ENCODE measurements at places on chromosomes 7 and 10.

GRCh38 chr10:88361494-88361893 lies 221.6 kb downstream of the RNLS start:
- DNase-seq = no peak

DNA sequence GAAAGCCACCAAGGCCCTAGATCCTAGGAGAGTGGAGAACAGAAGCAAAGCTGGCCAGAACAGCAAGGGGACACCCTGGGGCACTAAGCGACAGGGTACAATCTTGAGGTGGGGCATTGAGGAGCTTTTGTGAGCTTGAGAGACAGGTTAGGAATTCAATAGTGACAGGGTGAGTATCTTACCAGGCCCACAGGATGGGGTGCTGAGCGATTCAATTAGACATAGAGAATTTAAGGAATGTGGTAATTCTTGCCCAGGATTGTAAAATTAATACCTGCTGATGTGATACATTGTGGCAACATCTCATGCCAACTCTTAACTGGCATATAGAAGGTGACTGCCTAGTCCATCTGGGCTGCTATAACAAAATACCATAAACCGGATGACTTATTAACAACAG lies 14.0 kb downstream of the RBP3 start:
- no peak for DNase-seq

- peak; percentile 65 for DNase-seq
These were observed 63.5 kb downstream of the LGI1 start for GRCh38 chr10:93821051-93821772.

GRCh38 chr7:44757311-44757710 lies 8.7 kb downstream of the ZMIZ2 start:
- no peak for DNase-seq

DNA sequence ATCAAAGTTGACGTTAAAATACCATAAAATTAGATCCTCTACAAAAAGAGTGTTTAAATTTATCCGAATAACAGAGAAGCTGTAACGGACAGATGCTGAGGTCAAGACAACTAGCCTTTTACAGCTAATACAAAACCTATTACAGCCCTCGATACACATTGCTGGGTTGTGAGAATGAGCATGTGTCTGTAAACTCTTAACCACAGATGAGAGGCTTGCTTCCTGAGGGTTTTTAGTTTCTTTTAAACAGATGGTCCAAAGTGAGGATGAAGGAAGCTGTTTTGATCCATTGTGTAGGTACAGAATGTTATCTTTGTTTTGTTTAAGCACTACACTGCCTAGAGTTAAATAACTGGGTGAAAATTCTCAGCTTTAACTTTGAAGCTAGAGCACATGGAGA lies 578.2 kb downstream of the PARD3 start:
- no peak for DNase-seq

- no peak for DNase-seq
These were observed 6.7 kb upstream of the CYREN start for GRCh38 chr7:135177028-135177696.

DNA sequence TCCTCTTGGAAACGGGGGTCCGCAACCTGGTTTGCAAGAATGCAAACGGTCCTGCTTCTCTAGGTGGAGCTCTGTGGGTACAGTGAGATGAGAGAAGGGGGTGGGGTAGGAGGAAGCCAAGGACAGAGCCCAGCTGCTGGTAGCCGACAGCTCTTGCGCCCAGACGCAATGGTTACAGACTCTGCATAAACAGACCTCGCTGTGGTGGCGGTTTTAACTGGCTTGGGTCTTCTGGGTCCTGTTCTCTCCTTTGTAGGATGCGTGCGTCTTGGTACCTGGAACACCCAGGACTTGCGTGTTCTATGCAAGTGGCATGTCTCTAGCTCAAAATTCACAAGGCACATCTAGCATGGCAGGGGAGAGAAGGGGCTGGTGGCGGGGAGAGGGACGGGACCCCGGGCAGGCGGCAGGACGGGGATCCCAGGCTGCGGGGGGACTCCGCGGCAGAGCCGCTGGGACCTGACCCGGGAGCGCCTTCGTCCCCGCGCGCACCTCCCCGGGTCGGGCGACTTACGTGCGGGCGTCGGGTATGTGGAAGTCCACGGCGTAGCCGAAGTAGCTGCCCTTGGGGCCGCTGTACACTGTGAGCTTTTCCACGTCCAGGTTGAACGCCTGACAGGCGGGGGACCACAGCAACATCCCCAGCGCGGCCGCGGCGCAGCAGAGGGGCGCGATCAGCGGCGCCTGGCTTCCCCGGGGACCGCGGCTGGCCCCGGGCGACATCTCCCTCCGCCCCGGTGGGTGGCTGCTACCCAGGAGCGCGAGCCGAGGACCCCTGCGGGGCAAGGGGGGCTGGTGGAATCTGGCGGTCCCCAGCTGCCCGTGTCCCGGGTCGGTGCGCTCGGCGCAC lies 448 bp downstream of the ITGA8 start:
- peak; percentile 52 for DNase-seq

- DNase-seq = no peak
These were observed 26.9 kb downstream of the EVX1 start for GRCh38 chr7:27269455-27269854.

DNA sequence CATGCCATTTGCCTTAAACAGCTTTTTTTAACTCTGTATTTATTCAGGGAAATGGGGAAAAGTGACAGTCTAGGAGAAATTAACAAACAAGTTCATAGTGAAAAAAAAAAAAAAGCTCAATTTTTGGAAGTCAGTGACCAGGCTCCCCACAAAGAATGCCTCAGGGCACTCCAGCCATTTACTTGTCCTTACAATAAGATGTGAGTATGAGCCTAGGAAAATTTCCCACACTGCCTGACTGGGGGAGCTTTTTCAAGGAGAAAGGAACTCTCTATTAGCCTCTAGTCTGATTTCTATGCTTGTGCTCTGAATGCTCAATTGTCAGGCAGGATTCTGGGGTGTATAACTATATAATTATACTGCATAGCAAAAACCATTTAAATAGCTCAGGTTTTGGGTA lies 74.9 kb upstream of the NRBF2 start:
- no peak for DNase-seq

DNA sequence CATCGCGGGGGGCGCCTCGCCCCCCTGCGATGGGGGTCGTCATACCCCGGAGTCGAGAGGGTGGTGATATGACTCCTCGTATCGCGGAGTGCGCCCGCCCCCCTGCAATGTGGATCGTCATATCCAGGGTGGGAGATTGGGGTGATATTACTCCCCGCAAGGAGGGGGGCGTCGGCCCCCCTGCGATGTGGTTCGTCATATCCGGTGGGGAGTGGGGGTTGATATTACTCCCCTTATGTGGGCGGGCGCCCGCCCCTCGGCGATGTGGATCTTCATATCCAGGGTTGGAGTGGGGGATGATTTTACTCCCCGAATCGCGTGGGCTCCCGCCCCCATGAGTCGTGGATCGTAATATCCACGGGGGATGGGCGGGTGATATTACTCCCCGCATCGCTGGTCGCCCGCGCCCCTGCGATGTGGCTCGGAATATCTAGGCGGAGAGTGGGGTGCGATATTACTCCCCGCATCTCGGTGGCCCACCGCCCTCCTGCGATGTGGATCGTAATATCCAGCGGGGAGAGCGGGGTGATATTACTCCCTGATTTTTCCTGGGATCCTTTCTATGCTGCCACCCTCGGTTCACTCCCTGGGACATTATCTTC lies 36.9 kb downstream of the MEIG1 start:
- DNase-seq = no peak

- DNase-seq = peak; percentile 96
These were observed at the start of gene SKIDA1 for GRCh38 chr10:21525367-21526187. Gene SKIDA1 (minus strand): TSS chr10:21525682. CDS start chr10:21517822, 7,860 bp downstream.

- no peak for DNase-seq
These were observed 508.8 kb downstream of the GRID1 start for GRCh38 chr10:85857791-85858190.

- DNase-seq = no peak
These were observed 60.6 kb downstream of the CDHR3 start for GRCh38 chr7:106023369-106024322.

GRCh38 chr7:144857463-144857862 lies 21.6 kb upstream of the TPK1 start:
- no peak for DNase-seq

DNA sequence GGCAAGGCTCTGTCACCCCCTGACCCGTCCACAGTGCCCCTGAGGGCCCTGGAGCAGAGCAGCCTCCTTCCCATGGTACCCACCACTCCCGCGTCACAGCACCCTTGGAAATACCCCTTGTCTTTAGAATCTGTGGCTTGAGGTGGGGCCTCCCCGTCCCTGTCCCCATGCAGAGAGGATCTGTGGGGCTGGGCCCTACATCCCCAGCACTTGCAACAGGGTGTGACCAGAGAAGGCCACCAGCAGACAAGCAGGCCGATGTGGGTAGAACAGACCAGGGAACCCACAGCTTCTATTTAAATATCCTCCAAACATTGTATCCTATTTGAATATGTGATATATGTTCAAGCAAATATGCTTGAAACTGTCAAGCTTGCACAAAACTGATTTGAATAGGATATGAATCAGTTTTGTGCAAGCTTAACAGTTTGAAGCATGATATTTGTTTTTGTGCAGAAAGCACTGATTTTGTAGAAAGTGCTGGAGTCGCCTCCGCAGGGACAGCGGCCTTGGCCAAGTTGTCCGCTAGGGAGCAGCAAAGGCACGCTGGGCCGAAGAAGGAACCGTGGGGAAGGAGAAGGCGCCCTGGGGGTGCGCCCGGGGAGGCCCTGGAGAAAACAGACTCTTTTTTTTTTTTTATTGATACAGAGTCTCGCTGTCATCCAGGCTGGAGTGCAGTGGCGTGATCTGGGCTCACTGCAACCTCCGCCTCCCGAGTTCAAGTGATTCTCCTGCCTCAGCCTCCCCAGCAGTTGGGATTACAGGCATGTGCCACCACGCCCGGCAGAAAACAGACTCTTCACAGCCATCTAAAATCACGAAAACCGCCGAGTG lies 2.2 kb downstream of the CFAP46 start:
- DNase-seq = peak; percentile 74

- no peak for DNase-seq
These were observed 851 bp downstream of the KIFBP start for GRCh38 chr10:68989317-68989990.

DNA sequence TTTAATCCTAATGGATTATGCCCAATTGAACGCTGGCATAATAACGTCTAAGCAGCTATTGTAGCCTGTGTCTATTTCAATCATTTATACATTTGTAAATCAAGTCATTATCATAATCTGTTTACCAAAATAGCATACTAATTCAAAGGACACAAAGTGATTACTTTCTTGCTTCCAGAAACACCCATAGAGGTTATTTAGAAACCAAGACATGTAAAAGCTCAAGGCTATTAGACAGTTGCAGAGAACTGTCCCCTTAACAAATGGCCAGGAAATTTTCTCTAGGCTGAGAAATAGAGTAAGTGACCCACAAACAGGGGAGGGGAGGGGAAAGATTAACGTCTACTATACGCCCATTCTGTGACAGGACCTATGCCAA lies 455.7 kb downstream of the PARD3 start:
- DNase-seq = no peak

- DNase-seq = no peak
These were observed 109.5 kb upstream of the SHH start for GRCh38 chr7:155921804-155922066.

- DNase-seq = no peak
These were observed 389.4 kb upstream of the AUTS2 start for GRCh38 chr7:69208848-69209247.

GRCh38 chr10:88190123-88190522 lies 326.7 kb downstream of the PTEN start:
- DNase-seq = no peak

DNA sequence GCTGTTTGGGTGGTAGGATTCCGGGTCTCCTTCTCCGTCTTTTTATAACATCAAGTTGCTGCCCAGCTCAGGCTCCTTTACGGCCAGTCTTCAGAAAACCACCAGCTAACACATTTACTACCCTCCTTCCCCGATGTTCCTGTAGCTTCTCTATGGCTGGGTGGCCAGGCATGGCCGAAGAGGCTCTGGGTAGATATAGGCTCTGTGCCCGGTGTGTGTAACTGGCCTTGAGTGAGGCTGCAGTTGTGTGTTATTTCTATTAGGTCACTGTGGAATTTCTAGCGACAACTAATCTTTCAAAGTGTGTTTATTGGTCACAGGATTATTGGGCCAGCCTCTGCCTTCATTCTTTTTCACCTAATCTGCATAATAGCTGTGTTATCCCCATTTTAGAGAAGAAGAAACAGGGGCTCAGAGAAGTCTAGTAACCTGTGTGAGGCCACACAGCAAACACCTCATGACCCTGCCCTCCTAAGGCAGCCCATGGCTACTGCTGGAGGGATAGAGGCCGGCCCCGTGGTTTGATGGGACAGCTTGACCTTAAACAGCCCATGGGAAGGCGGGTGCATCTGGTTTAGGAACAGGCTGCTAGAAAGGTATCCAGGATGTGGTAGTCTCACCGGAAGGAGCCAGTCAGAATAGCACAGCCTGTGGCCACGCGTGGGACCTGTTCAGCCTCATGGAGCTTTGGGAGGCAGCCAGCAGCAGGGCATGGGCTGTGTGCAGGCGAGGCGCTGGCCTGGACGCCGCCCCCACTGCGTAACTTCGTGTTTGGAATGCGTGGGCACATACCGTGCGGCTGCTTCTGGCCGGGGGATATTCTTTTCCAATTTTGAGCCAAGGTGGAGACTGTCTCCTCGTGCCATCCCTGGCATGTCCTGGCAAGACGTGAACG lies 29.7 kb downstream of the HTRA1 start:
- DNase-seq = no peak

GRCh38 chr7:73613954-73614735 lies 10.2 kb downstream of the MLXIPL start:
- no peak for DNase-seq

- no peak for DNase-seq
These were observed 670 bp upstream of the CAPZA2 start for GRCh38 chr7:116861717-116862116.

DNA sequence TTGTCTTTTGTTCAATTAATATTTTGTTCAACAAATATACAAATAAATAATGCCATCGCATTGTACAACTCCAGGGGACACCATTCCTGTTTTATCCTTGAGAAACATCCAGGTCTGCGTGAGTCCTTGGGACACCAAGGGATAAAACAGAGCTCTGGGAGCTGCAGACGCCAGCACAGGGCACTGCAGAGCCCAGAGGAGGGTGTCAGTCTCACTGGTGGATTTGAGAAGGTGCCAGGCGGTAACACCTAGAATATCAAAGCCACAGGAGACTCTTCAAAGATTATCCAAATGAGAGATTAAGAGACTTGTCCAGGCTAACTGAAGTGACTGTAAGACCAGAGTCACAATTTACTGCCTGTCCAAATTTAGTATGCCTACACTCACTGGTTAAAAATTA lies 55.3 kb downstream of the TEX36 start:
- DNase-seq = no peak

DNA sequence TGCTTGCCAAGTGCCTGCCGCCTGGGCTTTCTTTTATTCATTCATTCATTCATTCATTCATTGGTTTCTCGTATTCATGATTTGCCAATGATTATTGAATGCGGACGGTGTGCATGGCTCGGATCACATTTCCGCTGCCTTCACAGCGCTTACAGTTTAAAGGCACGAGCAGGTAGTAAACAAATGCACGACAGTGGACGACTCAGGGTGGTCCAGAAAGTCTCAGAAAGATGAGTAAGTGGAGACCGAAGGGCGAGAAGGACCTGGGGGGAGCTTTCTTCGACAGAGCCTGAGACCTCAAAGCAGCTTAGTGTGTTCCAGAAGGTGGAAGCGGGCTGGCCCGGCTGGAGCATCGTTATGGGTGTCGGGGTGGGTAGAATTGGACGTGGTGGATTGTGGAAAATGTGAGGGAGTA lies 506 bp downstream of the MCM10 start:
- DNase-seq = peak; percentile 46
